ENCODE measurements at places on chromosomes 7 and 10.

DNA sequence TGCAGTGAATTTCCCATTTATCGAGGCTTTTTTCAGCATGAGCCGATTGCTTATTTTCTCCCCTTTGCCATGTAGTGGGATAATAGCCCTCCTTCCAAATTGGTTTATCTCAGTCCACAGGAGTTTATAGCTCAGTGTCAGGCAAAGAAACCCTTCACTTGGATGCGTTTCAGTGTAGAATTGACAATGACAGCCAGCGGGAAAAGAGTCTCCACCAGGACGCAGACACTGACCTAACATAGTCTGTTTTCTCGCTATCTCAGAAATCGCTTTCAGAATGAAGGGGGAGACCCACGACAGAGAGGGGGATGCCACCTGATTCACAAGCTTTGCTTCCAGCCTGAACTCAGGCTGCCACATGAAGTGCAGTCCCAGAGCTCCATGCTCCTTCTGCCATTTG is 43.5 kb upstream of the TCERG1L start:
- no peak for DNase-seq

- DNase-seq: no peak
These were observed 74.7 kb upstream of the MKLN1 start for GRCh38 chr7:131252976-131253375.

DNA sequence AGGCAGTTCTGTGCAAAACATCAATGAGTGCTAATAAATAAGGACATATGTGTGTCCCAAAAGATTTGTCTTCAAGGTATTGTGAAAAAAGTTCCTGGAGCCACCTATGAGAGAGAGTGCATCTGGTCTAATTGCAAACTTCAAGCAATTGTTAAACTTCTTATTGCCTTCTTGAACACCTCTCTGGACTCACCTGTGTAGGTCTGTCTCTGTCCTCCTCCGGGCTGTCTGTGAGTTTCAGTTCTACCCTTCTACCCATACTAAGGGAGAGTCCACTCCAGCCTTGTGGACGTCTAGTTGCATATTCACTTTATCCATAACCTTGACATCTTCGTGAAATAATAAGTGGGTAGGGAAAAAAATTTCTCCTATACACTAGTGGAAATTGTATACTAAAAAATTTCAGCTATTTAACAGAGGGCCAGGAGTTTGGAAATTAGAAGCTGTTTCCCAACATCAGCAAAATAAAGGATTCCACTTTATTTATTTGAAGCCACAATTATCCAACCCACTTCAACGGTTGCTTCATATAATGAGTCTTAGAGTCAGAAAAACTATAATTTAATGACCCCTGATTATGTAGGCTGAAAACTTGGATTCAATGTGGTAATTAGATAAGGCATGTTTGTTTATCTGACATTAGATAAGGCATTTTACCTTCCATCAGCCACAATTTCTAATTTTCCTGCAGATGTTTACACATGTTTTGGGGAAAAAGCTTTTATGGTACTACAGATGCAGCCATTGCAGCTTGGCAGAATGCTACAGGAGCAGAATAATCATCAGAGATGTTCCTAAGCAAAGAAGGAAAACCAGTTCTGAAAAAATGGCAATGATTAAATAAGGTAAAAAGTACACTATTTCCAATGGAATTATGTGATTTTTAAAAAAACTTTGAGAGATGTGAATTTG is 150.8 kb upstream of the FAM3C start:
- DNase-seq: no peak

DNA sequence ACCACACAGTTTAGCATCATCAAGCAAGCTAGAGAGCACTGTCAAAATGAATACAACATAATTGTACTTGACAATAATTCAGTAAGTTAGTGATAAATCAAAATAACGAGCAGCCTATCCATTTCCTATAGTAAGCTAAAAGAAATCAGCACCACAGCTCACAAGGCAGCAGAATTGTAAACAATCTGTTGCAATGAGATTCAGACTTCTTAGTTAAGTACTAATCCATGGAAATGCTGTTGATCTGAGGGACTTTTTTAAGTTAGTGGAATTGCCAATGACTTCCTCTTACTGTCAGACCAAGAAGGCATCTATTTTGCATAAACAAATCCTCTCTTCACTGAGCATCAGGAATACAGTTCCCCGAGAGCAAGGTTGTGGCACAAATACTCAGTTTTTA is 136.6 kb upstream of the CCDC6 start:
- DNase-seq: no peak

DNA sequence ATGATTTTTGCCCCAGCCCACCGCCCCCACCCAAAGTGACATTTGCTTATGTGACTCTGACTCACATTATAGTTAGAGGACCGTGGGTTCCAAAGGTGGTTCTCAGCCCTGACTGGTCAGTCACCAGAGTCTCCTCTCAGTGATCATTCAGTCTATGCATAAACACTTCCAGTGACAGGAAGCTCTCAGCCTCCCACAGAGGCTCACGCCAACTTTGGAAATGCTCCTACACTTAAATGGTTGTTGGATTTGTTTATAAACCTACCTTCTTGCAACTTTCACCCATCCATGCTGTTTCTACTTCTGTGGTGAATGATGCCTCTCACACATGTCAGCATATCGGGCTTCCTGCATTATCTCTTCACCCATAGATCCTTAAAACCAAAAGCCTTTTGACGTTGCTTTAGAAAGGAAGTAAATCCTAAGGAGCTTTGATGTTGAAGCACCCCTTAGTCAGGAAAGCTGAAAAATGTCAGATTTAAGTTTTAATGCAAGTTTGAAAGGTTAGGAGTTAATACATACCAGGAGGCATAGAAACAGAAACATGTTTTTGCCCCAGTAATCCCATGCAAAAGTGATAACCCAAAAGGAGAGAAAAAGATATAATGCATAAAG is 46.5 kb upstream of the FGL2 start:
- no peak for DNase-seq

GRCh38 chr7:138527746-138528223 is 67.7 kb downstream of the TRIM24 start:
- no peak for DNase-seq

DNA sequence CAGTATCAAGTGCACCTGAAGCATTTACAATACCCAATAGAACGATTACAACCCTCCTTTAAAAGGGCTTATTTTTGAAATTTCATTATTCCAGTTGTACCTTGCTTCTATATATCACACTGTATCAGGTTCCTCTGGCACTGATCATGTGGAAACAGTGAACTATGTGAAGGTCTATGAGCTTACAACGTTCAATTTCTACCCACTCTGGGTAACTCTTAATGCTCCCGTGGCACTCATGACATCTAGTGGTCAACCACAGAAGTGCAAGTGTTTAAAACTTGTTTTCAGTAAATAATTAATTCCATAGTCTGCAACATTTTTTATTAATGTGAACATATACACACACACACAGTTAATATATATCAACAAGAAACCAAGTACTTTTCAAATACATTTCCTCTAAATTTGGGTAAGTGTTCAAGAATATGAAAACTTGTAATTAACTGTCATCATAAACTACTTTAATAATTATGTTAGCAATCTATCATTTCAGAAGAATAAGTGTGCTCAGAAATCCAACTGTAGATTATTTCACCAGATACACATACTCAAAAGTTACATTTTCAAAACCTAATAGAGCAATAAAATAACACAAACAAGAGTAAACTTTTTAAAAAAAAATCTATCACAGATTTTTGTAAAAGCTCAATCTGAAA is 61.0 kb downstream of the MPP7 start:
- DNase-seq: no peak

GRCh38 chr10:128035557-128035973 is 90.7 kb downstream of the MKI67 start:
- peak; percentile 58 for DNase-seq

DNA sequence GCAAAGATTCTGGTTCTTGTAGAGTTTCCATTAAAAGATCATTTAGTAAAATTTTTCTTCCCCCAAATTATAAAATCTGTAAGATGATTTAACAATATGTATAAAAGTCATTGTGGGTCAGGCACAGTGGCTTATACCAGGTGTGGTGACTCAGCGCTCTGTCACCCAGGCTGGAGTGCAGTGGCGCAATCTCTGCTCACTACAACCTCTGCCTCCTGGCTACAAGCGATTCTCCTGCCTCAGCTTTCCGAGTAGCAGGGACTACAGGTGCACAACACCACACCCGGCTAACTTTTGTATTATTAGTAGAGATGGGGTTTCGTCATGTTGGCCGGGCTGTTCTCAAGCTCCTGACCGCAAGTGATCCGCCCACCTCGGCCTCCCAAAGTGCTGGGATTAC is 68.0 kb downstream of the SEPTIN14 start:
- no peak for DNase-seq

- DNase-seq: no peak
These were observed 47.3 kb downstream of the NKX6-2 start for GRCh38 chr10:132738454-132739224.

DNA sequence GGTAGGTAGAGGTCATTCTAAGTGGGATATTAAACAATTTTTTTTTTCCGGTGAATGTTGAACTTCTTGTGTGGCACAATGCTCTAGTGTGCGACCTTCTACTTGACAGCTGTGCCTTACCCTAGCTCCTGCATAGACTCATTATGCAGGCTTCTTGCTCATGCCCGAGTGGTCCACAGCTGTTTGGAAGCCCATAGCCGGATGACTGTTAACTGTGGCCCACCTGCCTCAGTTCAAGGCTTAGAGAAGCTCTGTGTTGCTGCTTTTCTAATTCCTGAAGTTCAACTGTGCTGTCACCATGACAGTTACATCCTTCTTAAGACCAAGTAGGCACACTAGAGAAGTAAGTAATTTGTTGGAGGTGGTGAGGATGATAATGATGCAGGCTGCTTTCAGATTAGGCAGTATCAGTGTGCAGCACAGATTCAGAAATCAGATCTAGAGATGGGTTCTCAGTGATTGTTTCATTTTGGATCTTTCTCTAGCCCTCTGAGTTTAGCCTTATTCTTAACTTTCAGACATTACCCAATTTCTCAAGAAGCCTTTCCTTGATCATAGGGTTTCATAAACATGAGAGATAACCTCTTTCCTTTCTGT is 278.4 kb downstream of the PHF14 start:
- no peak for DNase-seq

DNA sequence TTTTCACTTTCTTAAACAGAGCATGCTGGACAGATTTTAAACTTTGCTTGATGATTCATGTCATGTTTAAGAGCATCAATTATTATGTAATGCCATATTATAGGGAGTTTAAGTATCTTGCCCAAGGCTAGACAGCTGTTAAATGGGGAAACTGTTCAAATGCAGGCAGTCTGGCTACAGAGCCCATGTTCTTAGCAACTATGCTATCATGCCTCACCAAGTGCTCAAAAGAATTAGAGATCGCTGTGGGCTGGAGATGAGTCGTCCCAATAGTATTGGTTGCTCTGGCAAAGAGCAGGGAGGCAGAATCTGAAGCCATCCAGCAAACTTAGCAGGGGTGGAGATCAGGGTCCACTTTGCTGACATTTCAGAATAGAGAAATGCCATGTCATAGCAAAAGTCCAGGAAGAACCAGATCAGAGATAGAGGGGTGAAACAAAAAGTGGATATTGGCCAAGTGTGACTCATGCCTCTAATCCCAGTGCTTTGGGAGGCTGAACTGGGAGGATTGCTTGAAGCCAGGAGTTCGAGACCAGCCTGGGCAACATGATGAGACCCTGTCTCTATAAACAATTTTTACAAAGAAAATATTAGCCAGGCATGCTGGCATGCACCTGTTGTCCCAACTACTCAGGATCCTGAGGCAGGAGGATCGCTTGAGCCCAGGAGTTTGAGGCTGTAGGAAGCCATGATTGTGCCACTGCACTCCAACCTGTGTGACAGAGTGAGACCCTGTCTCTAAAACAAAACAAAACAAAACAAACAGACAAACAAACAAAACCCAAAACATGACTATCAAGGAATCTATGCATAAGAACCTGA is 57.8 kb downstream of the BAMBI start:
- DNase-seq: no peak

DNA sequence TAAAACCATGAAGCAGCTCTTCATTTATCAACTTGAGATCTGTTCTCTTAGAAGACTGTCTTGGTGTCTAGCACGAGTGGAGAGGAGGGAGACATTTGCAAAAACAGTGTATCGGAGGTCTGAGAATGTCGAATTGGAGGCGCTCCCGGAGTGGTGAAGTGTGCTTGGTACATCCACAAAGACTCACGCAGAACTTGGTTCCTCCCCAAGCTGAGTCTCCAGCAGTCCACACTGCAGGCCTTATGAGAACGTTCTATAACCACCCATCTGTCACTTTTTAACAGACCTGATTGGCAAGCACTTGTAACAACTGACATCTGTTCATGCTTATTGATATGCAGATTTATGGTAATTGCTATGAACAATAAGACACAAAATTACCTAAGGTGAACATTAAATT is 261.6 kb downstream of the CELF2 start:
- no peak for DNase-seq

GRCh38 chr10:74542077-74542476 is 284.3 kb upstream of the KAT6B start:
- no peak for DNase-seq

- DNase-seq: no peak
These were observed 30.6 kb downstream of the PALD1 start for GRCh38 chr10:70508912-70509756.

DNA sequence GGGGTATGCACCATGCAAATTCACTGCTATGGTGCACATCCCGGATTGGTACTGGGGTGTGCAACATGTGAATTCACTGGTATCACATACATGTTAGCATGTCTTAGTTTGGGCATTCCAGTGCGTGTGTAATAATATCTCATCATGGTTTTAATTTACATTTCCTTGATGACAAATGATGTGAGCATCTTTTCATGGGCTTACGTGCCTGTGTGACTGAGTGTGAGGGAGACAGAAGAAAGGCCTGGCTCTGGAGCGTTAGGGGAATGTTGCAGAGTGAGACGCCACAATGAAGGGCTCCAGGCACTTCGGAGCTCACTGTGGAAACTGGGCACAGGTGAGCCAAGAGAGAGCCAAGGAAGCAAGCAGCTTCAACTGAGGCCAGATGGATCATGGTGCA is 162.6 kb downstream of the UBE2H start:
- no peak for DNase-seq

DNA sequence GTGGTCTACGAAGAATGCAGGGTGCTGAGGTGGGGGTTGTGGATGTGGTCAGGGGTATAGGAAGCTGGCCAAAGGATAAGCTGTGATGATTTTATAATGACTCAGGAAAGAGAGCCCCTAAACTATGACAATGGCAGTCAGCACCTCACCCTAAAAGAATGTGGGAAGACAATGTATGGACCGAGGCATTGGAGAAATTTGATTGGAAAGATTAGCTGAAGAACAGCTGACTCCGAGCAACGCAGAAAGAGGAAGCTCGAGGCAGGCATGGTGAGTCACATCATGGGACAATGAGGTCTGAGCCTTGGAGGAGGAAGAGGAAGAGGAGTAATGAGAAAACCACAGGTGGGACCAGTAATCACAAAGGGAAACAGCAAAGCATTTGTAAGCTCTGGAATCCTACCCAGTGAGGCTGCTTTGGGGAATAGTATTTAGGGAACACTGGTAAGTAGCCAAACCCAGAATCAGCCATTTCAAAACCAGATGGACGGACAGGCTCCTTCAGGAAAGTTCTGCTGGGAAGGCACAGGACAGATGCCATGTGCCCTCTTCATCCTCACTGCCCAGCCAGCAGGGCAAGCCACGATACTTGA is 295.4 kb downstream of the PRPF18 start:
- DNase-seq: no peak

- no peak for DNase-seq
These were observed 6.0 kb downstream of the WIPF3 start for GRCh38 chr7:29812185-29812876.

GRCh38 chr7:21887779-21888178 is 57.9 kb downstream of the CDCA7L start:
- DNase-seq: no peak

Measured in stimulated activated CD4-positive, alpha-beta T cell treated with anti-CD3 and anti-CD28 coated beads, Interleukin-1b, Interleukin-23, amount 100 ng/mL, for 4 hours (primary cell).